ENCODE measurements at places on chromosomes 5 and 9.

DNA sequence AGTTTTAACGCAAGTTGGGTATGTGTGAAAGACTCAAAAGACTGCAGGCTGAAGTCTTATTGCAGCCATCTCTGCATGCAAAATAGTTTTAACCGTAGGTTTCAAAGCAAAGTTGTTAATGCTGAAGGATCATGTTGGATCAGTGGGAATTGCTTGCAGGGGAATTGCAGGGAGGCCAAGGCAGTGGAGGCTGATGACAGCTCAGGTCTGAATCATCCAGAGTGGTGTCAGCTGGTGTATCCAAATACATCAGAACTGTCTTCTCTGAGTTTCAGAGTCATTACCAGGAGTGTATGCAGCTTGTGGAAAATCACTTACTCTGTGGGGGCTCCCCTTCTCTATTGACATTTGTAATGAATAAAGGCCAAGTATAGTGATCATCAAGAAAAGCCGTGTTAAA lies 435.7 kb downstream of the SH3GL2 start:
- DNase-seq, result no peak

- no peak for DNase-seq
Observed at GRCh38 chr5:75320371-75320770, 16.6 kb upstream of the HMGCR start.

DNA sequence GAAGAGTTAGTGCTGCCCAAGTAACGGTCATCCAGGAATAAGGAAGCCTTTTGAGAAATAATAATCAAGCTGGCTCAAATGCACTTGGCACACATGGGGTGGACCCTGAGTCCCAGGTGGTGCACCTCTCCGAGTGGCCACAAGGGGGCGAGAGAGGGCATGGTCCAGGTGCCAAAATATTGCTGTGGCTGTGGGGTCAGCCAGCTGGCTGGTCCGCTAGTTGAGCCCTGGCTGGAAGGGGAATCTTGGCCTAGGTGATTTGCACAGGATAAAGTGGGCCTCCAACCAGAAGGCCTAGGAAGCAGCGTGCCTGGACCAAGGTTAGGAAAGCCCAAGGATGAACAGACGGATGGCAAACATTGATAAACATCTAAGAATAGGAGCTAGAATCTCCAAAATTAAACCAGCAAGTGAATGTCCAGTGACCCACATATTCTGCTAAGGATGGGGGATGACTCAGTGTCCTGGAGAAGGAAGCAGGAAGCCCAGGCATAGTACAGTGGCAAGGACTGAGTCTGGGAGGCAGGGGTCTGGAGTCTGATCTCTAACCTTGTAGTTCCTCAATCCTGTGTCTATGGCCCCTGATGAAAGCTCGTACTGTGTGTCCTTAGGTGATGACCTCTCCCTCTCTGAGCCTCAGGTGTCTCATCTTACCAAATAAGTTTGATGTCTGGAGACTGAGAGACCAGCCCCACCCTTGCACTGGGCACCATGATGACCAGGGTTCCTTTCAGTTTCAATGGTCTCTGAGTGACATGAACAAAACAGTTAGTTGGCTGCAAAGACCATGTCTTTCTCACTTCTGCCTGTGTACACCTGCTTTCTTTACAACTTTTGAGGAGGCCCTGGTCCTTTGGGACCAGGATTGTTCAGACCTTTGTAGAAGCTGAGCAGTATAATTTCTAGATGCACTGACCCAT lies 19.2 kb upstream of the SHB start:
- DNase-seq, result peak; percentile 74

- DNase-seq, result peak; percentile 67
Observed at GRCh38 chr9:130835441-130836298, 616 bp downstream of the ABL1 start.

DNA sequence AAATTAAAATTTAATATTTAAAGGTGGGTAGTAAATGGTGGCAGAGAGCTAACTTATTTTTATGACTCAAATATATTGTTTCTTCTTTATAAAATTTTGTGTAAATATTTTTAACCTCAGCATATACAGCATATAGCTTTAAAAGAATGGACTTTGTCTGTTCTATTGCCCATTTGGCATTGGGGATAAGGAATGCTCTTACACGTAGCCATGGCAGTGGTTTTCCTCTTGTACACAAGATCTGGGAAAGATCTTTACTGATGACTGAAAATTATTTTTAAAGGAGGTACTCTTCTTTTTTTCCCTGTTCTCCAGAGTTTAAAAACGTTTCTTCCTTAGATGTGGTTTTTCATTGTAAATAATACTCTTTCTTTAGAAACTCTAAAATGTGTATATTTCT lies 75.0 kb downstream of the PBX3 start:
- no peak for DNase-seq

DNA sequence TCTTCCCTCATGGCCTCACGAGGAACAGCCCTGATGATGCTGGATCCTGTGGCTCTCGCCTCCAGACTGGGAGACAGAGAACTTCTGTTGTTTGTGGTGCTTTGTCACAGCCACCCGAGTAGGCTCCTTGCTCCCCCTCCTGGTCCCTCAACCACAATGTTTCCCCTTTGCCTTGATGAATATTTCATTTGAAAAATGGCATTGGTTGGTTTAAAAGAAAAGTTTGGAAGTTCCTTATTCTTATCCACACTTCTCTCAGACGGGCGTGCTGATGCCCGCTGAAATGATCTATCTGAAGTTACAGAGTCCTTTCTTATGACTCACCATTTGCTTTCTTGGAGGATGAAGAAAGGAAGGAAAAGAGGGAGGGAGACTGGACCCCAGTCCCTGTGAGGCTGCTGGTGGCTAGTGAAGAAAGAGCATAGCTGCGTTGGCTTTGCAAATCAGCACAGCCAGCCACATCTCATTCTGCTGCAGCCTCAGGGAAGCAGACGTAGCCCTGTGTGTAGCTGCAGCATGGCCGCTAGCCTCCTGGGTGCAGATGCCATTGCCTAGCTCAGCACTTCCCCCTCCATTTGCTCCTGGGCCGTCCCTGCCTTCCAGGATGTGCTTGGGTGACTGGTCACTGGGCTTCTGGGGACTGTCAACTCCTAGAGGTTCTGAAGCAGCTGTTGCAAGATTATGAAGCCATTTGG lies 185.9 kb downstream of the ERCC6L2 start:
- DNase-seq, result peak; percentile 45

- no peak for DNase-seq
Observed at GRCh38 chr5:65047948-65048690, 279.4 kb downstream of the CWC27 start.

DNA sequence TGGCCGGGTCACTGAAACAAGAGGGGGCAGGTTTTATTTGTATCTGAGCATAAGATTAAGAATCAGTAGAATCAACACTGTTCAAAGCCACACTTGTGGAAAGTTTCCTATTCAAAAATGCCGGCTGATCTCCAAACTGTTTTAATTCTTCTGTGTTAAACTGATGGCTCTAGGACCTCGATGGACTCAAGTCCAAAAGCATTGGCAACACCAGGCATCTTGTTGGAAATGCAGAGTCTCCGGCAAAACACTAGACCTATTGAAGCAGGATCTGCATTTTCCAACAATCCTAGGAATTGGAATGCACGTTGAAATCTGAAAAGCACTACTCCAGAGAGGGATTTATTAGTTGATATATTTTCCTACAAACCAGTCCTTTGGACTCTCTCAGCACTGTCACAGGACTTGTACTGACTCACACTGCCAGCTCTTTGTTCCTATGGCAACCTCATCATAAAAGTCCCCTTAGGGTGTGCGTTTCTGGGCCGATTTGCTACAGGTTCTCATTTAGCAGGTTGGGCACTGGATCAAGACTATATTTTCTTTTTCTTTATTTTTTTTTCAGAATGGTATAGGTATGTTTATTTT lies 48.1 kb upstream of the PCA3 start:
- DNase-seq, result no peak

DNA sequence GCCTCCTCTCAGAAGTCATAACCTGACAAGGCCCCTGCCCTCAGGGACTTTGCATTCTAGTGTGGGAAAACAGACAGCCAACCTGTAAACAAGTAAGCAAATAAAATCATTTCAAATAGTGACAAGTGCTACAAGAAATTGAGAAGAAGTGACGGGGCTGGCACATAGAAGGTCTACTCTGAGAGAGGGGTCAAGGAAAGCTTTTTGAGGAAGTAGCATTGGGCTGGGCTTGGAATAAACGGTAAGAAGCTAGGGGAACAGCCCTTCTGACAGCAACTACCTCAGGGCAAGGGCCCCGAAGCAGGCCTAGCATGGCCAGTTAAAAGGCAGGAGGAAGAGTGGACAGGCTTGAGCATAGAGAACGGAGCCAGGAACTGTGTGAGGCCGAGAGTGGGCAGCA lies 4.8 kb upstream of the SLC2A8 start:
- DNase-seq, result no peak

- DNase-seq, result no peak
Observed at GRCh38 chr5:43648499-43649124, 45.6 kb downstream of the NNT start.

DNA sequence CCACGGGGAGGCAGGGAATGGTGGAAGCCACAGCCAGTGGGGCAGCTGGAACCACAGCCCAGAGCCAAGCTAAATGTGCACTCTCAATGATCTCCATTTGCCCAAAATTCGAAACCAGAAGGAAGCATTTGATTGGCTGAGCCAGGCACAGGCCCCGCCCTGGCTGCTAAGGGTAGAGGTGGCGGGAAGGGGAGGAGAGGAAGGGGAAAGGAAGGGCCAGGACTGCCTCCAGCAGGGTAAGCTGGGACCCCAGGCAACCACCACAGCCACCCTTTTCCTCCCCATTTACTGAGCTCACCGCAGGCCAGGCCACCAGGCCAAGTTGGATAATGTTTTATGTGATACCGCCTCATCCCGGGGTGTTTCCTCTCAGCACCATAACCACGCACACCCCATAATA lies 100.3 kb upstream of the RAPGEF1 start:
- no peak for DNase-seq

DNA sequence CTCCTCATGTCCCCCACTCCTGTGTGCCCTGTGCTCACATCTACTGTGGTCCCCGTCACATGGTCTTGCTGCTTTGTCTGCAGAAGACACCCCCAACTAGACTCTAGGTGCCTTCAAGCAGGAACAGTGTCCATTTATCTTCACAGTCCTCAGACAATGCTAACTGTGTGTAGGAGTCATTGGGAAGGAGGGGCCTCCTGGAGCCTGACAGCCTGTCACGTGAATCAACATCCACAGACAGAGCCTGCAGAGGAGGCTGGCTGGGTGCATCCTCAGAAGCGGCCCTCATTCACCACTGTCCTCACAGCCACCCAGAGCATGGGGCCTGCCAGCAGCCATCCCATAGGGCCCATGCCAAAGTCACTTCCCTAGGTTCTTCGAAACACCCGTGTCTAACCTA lies 98.7 kb downstream of the MED10 start:
- DNase-seq, result no peak

GRCh38 chr9:92097997-92098482 lies 17.2 kb downstream of the SPTLC1 start:
- DNase-seq, result no peak

DNA sequence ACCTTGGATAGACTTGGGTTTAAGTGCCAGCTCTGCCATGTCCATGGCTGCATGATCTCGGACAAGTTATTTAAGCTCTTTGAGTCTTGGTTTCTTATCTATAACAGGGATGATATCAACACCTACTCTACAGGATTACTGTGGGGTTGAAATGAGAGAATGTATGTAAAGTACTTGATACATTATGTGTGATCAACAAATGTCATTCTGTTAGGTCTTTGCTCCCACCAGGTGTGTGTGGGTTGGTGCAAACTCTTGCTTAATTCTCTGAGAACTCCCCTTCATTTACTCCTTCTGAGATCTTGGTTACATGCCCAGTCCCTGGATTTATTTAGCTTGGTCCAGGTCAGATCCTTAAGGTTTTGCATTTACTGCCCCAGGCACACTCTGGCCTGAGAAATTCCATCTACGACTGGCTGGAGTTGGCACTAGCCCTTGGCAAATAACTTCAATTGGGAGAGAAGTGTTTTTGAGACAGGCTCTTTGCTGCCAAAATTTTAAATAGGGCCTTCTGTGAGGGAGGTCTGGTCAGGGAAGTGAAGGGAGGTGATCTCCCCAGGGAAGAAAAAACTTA lies 63.5 kb upstream of the KLF9 start:
- no peak for DNase-seq

- no peak for DNase-seq
Observed at GRCh38 chr9:3662671-3663070, 136.9 kb upstream of the RFX3 start.

DNA sequence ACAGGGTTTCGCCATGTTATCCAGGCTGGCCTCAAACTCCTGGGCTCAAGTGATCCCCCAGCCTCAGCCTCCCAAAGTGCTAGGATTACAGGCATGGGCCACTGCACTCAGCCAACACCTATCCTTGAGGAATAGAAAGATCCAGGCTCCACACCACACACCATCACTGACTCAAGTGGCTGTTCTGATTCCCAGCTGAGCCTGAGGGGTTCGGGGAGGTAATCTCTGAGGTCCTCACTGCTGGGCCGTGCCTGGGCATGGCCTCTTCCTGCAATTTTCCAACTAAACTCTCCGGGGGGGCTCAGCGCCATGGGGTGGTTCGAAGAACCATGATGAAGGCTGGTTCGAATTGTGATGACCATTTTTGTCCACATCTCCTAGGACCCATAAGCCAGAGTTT lies 31.0 kb upstream of the IL17B start:
- DNase-seq, result no peak

DNA sequence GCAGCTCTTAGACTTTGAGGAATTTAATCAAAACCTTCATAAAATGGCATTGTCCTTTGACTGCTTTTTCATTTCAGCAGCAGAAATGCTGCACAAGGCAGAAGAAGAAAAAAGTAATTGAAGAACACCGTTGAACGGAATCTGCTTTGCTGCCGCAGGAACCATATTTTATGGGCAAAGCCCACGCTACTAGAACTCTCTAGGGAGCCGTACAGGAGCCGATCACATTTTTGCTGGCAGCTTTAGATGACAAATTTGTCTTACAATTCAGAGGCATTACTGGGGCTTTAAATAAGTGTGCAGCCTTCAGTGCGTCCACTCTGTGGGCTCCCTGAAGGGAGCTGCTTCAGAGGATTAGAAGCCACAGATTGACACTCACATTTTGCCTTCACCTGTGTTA lies 5.4 kb downstream of the CFAP90 start:
- DNase-seq, result no peak

DNA sequence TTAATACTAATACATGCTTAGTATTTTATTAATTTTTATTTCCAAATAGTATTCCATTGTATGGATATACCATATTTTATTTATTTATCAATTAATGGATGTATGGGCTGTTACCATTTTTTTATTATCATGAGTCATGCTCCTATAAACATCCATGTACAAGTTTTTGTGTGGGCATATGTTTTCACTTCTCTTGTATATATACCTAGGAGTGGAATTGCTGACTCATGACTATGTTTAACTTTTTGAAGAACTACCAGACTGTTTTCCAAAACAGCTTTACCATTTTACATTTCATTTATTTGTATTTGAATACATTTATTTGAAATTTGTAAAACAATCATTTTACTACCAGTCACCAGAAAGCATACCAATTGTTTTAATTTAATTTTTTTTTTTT lies 14.1 kb upstream of the LRRC19 start:
- no peak for DNase-seq

DNA sequence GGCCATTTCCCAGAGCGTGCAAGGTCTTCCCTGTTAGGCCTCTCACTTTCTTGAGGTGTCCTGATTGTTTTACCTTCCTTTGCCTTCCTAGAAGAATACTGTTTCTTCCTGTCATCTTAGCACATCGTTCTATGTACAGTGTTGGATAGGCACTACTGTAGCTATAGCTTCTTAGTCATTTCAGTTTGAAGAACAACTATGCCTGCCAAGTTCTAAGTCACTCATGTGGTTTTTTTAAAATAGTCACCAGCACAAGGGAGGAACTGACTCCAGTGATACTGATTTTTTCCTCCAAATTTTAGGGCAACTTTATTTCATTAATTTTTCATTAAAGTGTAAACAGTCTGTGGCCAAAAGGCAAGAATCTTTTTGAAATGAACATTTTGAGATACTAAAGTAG lies 122.4 kb upstream of the NR5A1 start:
- DNase-seq, result no peak
